Skin of body (tissue), 3 donors: ENCODE measurements at places on chromosomes 3 and 15. TPM values are rescaled to one million over a fixed set of nuclear protein-coding genes. Genes with fewer than 3 reads are reported as not detected.

Gene ASB7
- 10.2 TPM for total RNA-seq

Gene NR2E3
- total RNA-seq: 0.79 TPM

Gene IGSF11
- 1.6 TPM for total RNA-seq

Gene CLK3
- 41.1 TPM for total RNA-seq

DNA sequence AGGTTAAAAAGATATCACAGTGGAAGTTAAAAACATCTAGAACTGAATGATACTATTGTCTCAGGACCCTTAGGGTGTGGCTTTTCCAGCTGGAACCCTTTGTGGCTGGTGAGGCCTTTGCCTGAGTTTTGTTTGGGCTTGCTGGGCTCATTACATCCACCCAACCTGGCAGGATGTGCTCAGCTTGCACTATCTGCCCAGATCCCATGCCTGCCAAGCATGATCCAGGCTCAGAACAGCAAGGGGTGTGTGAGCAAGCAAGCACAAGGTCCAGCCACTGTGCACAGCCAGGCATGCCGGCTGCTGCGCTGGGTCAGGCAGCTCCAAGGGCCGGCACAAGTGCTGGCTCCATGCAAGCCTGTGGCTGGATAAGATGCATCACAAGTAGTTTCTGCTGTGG is 512.7 kb upstream of the CDIN1 start:
- no peak for DNase-seq

GRCh38 chr15:64430000-64430735 is 30.2 kb upstream of the ZNF609 start:
- DNase-seq: peak; percentile 90

- DNase-seq: no peak
Observed at GRCh38 chr3:111616417-111617105, 21.4 kb upstream of the ZBED2 start.

GRCh38 chr3:33937628-33938027 is 139.2 kb downstream of the PDCD6IP start:
- no peak for DNase-seq

DNA sequence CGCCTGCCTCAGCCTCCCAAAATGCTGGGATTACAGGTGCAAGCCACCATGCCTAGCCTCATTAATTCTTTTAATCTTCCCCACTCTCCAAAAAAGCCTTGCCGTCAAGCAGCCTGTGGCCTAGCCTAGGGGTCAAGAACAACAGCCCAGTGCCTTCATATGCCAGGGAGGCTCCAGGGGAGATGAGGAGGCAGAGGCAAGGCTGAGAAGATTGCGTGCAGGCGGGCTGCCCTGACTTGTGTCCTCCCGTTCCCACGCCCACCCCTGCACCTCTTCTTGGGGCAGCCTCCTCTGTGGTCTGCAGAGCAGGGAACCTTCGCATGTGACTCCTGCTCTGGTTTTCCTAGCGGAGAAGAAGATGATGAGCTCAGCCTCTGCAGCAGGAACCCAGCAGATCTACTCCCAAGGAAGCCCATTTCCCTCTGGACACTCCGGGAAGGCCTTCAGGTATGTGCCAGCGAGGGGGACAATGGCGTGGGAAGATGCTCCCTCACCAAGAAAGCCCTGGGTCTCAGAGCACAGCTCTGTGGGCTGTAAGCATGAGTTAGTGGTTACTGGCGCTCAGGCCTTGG is 118.5 kb upstream of the ABHD17C start:
- DNase-seq: no peak
